ENCODE measurements at places on chromosomes 16 and 17.

DNA sequence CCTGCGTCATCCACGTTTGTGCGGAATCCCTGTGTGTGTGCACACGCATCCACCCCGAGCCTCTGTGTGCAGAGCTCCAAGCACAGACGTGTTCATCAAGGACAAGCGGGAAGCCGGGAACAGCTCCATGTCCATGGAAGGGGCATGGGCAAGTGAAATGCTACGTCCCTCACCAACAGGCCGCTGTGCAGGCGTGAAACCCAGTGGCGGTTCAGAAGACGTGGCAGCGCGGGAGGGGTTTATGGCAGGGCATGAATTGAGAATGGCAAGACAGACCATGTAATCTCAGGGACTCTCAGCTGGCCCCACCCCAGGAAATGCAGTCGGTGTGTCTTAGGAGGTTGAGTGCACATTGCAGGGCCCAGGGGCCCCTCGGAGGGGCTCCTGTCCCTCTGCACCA, 52.7 kb downstream of the TBC1D16 start:
- peak; percentile 41 for DNase-seq

GRCh38 chr16:84919269-84919668, 92.1 kb downstream of the ZDHHC7 start:
- no peak for DNase-seq

DNA sequence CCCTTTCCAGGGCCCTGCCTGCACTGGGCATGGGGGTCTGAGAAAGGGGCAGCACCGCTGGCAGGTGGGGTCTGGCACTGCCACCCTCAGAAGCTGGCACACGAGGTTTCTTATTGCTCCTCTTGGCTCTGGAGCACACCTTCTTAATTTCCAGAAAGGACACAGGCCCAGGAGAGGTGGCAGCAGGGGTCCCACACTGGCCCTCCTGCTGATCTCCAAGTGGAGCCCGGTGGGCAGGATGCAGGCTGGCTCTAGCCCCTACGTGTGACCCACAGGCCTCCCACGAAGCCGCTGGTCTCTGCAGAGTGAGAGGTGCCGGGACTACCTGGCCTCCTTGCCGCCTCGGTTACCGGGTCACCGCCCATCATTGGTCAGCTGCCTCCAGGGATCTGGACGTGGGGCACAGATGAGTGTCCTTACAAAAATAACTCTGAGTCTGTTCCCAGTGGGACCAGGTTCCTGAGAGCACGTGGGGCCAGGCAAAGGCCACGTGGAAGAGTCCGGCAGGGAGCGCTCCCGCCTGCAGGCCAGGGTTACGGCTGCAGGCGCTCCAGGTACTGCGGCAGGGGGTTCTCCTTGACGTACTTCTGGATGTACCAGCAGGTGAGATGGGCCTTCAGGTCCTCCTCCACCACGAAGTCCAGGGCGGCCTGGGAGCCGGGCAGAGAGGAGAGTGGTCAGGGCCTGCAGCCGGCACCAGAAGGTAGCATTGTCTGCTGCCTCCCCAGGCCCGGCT, 10.3 kb downstream of the NATD1 start:
- no peak for DNase-seq

GRCh38 chr16:12496186-12496585, 307.5 kb downstream of the CPPED1 start:
- no peak for DNase-seq

All from lower lobe of right lung (tissue), 2 donors.